ENCODE measurements at places on chromosomes 6 and 20. TPM values are rescaled to one million over a fixed set of nuclear protein-coding genes. Genes with fewer than 3 reads are reported as not detected.
A peak's percentile ranks its signal among the peaks of the same experiment; 100 is the strongest.

GRCh38 chr6:53598265-53598907 lies 53.5 kb upstream of the GCLC start:
- H3K4me1 ChIP-seq, result no peaks in the 10 kb centered on the region
- H3K36me3 ChIP-seq, result no peaks in the 10 kb centered on the region
- no peak for DNase-seq
- H3K27me3 ChIP-seq, result no peaks in the 10 kb centered on the region
- no peak overlapping the region for H3K27ac ChIP-seq
- H3K4me3 ChIP-seq, result no peak overlapping the region

GRCh38 chr6:143966312-143966711 lies 41.7 kb downstream of the PLAGL1 start:
- DNase-seq, result no peak
- H3K36me3 ChIP-seq, result no peaks in the 10 kb centered on the region
- H3K27ac ChIP-seq, result no peak overlapping the region
- H3K4me3 ChIP-seq, result no peak overlapping the region
- H3K27me3 ChIP-seq, result no peaks in the 10 kb centered on the region

DNA sequence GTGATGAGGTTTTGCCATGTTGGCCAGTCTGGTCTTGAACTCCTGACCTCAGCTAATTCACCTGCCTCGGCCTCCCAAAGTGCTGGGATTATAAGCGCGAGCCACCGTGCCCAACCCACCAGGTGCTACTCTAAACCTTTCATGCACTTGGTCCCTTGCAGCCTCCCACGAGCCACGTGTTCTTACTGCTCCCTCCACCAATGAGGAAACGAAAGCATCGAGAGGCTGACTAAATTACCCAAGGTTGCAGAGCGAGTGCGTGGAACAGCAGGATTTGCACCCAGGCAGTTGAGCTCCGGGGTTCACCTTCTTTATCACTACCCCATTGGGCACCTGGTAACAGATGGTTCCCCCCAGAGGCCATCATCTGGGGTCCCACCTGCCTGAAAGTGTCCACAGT lies 208.3 kb downstream of the LY86 start:
- no peaks in the 10 kb centered on the region for H3K36me3 ChIP-seq
- H3K27ac ChIP-seq, result no peak overlapping the region
- no peaks in the 10 kb centered on the region for H3K27me3 ChIP-seq
- no peak for DNase-seq

DNA sequence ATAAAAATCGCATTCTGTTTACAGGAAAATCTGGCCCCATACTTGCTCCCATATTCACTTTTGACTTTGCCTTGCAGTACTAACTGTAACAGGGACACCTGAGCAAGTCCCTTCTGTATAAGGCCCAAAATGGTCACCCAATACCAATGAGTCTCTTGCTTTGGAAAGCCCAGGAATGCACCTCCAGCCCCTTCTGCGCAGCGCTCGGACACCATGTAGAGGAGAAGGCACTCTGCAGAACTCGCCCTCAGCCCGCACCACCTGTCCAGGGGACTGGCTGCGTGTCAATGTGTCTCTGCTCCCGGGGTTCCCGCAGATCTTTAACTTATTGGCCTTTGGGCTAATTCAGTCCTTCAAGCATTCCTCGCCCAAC lies 746 bp upstream of the PRND start:
- no peaks in the 10 kb centered on the region for H3K27me3 ChIP-seq
- H3K27ac ChIP-seq, result no peak overlapping the region
- H3K4me3 ChIP-seq, result no peak overlapping the region
- DNase-seq, result no peak
- no peaks in the 10 kb centered on the region for H3K4me1 ChIP-seq

- DNase-seq, result no peak
- no peaks in the 10 kb centered on the region for H3K27me3 ChIP-seq
- no peaks in the 10 kb centered on the region for H3K36me3 ChIP-seq
- H3K4me1 ChIP-seq, result no peaks in the 10 kb centered on the region
- no peak overlapping the region for H3K27ac ChIP-seq
- no peak overlapping the region for H3K4me3 ChIP-seq
Observed at GRCh38 chr6:15854826-15855710, 192.2 kb upstream of the DTNBP1 start.

DNA sequence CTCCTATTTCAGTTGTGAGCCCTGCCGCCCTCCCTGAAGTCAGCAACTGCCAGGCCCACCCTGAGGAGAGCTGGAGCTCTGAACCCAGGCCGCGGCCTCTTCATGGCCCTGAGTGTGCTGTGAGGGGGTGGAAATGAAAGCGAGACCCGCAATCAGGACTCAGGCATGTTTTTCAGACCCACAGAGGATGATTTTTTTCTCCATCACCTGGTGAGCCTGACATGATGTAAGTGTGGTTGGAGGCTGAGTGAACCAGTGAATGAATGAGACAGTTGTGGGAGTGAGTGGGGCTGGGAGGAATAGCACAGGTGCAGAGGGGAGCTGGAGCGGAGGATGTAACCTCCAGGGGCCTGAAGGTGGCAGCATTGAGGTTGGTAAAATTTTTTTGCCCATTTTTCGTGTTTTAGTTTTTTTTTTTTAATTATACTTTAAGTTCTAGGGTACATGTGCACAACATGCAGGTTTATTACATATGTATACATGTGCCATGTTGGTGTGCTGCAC lies 18.3 kb downstream of the RAET1L start:
- DNase-seq, result no peak
- no peaks in the 10 kb centered on the region for H3K27me3 ChIP-seq
- H3K4me1 ChIP-seq, result peaks cover 33% of the 10 kb centered on the region
- no peak overlapping the region for H3K27ac ChIP-seq

DNA sequence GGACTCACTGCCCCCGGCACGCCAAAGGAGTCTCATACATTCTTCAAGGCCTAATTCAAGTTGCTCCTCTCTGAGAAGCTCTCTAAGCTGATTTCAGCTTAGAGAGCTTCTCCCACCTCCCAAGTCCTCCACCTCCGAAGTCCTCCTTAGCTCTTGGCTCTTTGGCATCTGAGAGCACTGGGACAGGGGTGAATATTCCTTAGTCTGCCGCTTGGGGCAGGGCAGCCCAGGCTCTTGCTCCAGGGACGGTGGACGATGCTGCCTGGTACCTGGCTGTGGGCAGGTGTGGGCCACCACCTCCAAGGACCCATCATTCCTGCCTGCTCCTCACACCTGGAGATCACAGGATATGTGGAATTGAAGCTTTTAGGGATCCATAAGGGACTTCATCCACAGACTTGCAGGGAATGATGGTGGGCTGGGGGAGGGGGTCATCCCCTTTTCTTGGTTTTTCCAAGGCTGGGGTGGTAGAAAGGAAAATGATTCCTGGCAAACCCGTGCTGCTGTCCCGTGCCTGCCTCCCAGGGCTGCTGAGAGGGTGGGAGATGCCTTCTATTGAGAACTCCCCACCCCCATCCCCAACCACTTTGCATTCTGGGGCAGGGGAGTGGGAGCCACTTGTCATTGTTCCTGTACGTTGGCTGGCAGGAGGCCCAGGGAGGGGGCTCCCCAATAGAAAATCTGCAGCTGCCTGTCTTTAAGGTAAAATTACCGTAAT lies 57.4 kb downstream of the ARHGAP40 start:
- H3K27me3 ChIP-seq, result no peaks in the 10 kb centered on the region
- DNase-seq, result peak; percentile 43
- no peak overlapping the region for H3K27ac ChIP-seq
- no peak overlapping the region for H3K4me3 ChIP-seq
- H3K4me1 ChIP-seq, result peaks cover 5% of the 10 kb centered on the region

GRCh38 chr6:166870602-166871208 lies 85.6 kb downstream of the RNASET2 start:
- H3K27ac ChIP-seq, result no peak overlapping the region
- DNase-seq, result no peak
- no peak overlapping the region for H3K4me3 ChIP-seq

- H3K27me3 ChIP-seq, result no peaks in the 10 kb centered on the region
- H3K27ac ChIP-seq, result peak within 1 kb of the TSS; percentile 94
- no peak for DNase-seq
- peaks cover 19% of the 10 kb centered on the region for H3K4me1 ChIP-seq
- H3K36me3 ChIP-seq, result peaks cover 19% of the 10 kb centered on the region
Observed at GRCh38 chr20:62804627-62805154, at the start of gene OGFR. Gene OGFR, plus strand, starts transcription at chr20:62804835. Its CDS starts 25 bp downstream, at chr20:62804860.

GRCh38 chr20:47713163-47713562 lies 72.1 kb downstream of the SULF2 start:
- no peaks in the 10 kb centered on the region for H3K27me3 ChIP-seq
- no peak overlapping the region for H3K4me3 ChIP-seq
- no peaks in the 10 kb centered on the region for H3K4me1 ChIP-seq
- H3K27ac ChIP-seq, result no peak overlapping the region
- DNase-seq, result no peak
- no peaks in the 10 kb centered on the region for H3K36me3 ChIP-seq

GRCh38 chr6:70651326-70651905 lies 16.3 kb upstream of the SMAP1 start:
- H3K4me1 ChIP-seq, result no peaks in the 10 kb centered on the region
- H3K27ac ChIP-seq, result no peak overlapping the region
- H3K36me3 ChIP-seq, result no peaks in the 10 kb centered on the region
- DNase-seq, result no peak

- no peak overlapping the region for H3K4me3 ChIP-seq
- H3K36me3 ChIP-seq, result no peaks in the 10 kb centered on the region
- no peaks in the 10 kb centered on the region for H3K27me3 ChIP-seq
- no peak overlapping the region for H3K27ac ChIP-seq
Observed at GRCh38 chr20:36848078-36848660, 27.8 kb upstream of the TLDC2 start.

GRCh38 chr6:3036861-3037637 lies 31.2 kb upstream of the RIPK1 start:
- H3K4me1 ChIP-seq, result no peaks in the 10 kb centered on the region
- no peak overlapping the region for H3K4me3 ChIP-seq
- no peaks in the 10 kb centered on the region for H3K27me3 ChIP-seq
- H3K36me3 ChIP-seq, result no peaks in the 10 kb centered on the region
- no peak overlapping the region for H3K27ac ChIP-seq

DNA sequence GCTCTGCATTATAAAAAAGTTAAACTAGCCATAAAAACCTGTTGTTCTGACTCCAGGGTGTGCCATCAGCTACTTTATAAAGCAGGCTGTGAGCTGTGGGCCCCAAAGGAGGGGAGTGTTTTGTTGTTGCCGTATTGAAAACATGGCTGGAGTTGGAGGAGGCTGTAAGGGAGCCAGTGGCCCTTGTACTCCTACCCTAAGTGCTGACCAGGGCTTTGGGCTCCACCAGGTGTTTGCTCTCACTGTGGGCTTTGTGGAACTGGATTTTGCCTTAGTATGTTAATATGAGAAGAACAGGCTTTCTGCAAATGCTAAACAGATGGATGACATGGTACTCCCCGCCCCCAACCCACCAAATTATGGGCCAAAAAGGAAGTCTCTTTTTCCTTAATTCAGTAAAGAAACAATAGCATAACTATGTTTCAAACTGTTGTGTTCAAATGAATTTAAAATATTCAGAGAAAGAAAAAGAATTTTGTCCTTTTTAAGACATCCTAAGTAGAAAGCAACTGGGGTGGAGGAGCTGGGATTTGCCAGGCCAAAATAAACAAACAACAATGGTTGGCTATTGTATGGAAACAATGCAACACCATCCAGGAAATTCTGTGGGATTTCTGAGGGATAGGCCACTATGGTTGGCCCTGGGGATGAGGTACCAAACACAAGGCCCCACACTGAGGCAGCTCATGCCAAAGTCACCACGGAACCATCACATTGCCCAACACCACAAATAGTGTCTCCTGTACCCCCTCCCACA lies 63.3 kb downstream of the PLCG1 start:
- H3K36me3 ChIP-seq, result no peaks in the 10 kb centered on the region
- no peaks in the 10 kb centered on the region for H3K4me1 ChIP-seq
- H3K4me3 ChIP-seq, result no peak overlapping the region

GRCh38 chr20:56001106-56001785 lies 4.1 kb downstream of the CBLN4 start:
- no peak for DNase-seq
- no peak overlapping the region for H3K4me3 ChIP-seq
- no peaks in the 10 kb centered on the region for H3K4me1 ChIP-seq
- H3K27ac ChIP-seq, result no peak overlapping the region
- H3K27me3 ChIP-seq, result no peaks in the 10 kb centered on the region

GRCh38 chr20:10047427-10047826 lies 12.6 kb downstream of the ANKEF1 start:
- DNase-seq, result no peak
- no peaks in the 10 kb centered on the region for H3K4me1 ChIP-seq
- H3K36me3 ChIP-seq, result no peaks in the 10 kb centered on the region
- H3K27me3 ChIP-seq, result no peaks in the 10 kb centered on the region

- no peaks in the 10 kb centered on the region for H3K4me1 ChIP-seq
- no peak for DNase-seq
- no peak overlapping the region for H3K4me3 ChIP-seq
Observed at GRCh38 chr6:24872779-24873178, 63.0 kb downstream of the RIPOR2 start.

DNA sequence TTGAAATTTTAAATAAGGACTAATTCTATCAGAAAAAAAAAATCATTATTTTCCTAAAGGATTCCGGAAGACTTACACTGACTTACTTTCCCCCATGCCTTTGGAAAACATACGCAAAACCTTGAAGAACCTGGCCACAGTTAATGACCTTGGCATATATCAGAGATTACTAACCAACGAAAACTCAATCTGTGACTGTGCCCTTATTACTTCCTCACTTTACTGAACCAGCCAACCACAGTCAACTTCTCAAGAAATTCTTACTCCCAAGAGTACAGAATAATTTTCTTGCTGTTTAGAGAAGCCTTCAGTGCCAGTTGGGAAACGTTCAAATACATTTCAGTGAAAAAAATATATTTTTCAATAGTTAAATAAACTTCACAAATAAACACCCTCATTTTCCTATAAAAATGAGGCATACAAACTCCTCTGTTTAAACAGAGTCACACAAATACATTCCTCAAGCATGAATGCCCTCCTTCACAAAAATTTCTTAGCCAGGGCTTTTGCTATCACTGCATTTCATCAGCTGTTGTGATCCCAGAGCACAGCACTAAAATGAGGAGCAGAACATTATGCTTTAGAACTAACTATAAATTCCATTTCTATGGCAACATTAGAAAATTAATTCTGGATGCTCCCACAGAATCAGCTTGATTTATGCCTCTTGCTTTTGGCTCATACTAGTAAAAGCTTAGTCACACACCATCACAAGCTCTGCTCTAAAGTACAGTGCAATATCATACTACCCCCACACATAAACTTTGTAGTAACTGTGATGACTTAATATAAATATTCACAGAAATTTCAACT lies 117.6 kb downstream of the DST start:
- H3K36me3 ChIP-seq, result peaks cover 21% of the 10 kb centered on the region
- H3K4me3 ChIP-seq, result no peak overlapping the region
- H3K27ac ChIP-seq, result no peak overlapping the region
- DNase-seq, result no peak
- no peaks in the 10 kb centered on the region for H3K4me1 ChIP-seq

DNA sequence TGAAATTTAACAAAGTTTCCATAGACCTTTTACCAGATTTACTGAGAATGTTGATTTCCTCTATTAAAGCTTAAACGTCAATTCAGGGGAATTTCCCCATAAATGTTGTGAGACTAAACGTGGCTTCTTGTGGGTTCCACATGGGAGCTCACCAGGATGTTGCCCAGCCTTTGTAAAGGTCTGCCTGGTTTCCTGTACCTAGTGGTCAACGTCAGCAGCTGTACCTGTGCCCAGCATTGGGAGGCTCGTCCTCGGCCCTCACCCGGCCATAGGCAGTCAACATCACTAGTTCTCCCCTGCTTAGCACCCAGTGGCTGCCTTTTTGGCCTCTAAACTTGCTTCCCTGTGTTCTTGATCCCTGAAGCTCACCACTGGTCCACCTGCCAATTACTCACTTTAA lies 22.1 kb upstream of the CD83 start:
- no peak overlapping the region for H3K27ac ChIP-seq
- no peaks in the 10 kb centered on the region for H3K4me1 ChIP-seq
- DNase-seq, result no peak

TBXT gene
- total RNA-seq, result not detected

MRAP2 gene
- 1.4 TPM for total RNA-seq

CCR6 gene
- total RNA-seq, result not detected

GLYATL3 gene
- total RNA-seq, result not detected

NCOA5 gene
- total RNA-seq, result 31.6 TPM
